ENCODE measurements at places on chromosomes 5 and 9. TPM values are rescaled to one million over a fixed set of nuclear protein-coding genes. Genes with fewer than 3 reads are reported as not detected.

The ZBTB26 gene
- total RNA-seq: 11.2 TPM

The TAF11L10 gene
- total RNA-seq: not detected

The EPB41L4B gene
- not detected for total RNA-seq

DNA sequence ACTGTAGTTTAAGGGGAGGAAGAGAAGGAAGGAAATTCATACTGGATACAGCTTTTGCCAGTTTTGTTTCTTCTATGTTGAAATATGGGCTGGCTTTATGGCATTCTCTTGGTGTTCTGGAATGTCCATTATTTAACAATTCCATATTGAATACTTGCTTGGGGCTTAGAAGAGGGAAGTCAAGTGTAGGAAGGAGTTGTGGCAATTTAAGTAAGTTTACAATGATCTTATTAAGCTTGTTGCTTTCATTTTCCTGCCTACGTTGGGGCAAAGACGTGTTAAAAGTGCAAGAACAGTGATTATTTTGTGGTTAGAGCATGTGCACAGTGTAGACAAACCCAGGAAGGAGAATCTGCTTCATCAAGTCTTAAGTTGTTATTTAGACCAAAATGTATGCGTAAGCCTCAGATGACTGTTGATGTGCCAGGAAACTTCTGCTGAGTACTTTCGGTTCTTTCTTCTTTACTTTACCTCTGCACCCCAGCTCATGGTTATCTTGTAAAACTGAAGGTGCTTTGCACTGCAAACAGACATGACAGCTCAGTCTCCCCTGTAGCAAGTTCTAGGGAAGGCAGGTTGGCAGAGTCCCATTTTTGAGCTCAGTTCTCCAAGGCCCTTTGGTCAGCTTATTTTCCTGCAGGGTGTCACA, 75.8 kb downstream of the F2RL2 start:
- peaks cover 11% of the 10 kb centered on the region for H3K36me3 ChIP-seq

- H3K4me3 ChIP-seq: no peak overlapping the region
- H3K4me1 ChIP-seq: peaks cover 10% of the 10 kb centered on the region
- DNase-seq: no peak
- no peak overlapping the region for H3K27ac ChIP-seq
These were observed 16.0 kb downstream of the LYRM7 start for GRCh38 chr5:131186561-131187256.

DNA sequence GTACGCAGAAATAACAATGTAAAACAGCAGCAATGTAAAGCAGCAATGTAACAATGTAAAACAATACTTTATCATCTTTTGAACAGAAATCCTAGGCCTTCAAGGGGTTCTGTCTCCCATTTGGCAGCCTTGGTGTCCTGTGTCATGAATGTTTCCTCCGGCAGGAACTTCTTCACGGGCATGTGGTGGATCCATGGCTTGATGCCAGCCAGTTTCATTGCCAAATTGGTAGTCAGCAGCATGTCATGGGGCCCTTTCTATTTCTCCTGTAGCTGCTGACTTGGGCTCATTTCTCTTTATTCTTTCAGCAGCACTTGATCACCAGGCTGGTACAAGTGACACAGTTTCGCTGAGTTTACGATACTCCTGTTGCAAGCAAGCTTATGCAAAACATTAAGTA, 275.3 kb downstream of the HTR1A start:
- H3K4me3 ChIP-seq: no peak overlapping the region
- H3K27me3 ChIP-seq: no peaks in the 10 kb centered on the region
- no peak for DNase-seq
- no peaks in the 10 kb centered on the region for H3K36me3 ChIP-seq
- H3K4me1 ChIP-seq: no peaks in the 10 kb centered on the region

DNA sequence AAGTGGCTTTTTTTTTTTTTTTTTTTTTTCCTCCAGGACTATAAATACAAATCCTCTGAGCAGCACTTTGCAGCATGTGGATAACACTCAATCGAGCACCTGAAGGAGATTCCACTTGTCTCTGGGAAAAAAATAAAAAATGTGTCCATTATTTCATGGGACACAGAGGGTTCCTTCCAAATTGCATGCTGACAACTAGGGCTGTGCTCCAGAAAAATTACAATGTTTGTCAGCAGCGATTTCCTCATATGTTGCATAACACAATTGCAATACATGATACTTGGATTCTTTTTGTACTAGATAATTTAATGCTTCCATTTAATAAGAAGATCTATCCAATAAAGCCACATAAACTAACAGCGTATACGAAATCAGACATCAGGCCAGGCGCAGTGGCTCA, 84.4 kb downstream of the CDH18 start:
- DNase-seq: no peak
- no peak overlapping the region for H3K27ac ChIP-seq
- no peak overlapping the region for H3K4me3 ChIP-seq

DNA sequence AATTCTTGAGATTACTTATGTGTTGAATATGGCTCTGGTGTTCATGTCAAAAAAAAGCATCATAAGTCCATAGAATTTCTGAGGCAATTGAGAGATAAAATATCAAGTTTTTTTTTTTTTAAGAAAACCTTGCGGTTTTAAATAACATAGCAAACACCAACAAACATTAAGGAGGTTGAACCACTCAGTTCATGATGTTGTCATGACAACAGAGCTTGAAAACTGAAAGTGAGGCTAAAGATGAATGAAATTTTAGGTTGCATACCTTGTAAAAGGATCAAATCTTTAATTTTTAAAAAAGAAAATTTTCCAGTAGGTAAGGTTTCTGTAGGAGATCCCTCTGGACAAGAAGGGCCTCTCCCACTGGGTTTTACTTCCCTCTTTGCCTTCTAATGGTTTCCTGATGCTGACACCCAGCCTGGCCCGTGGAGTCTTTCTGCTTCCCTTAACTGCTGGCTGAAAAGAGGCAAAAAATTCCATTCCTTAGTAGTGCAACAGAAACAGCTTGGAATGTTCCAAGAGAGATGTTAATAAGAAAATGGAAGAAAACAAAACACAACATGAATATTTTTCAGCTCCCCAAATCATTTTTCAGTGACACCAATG, 60.0 kb upstream of the FER start:
- H3K36me3 ChIP-seq: no peaks in the 10 kb centered on the region
- no peaks in the 10 kb centered on the region for H3K4me1 ChIP-seq
- DNase-seq: no peak
- H3K27me3 ChIP-seq: peaks cover 2% of the 10 kb centered on the region

- H3K27ac ChIP-seq: no peak overlapping the region
- no peak for DNase-seq
- no peak overlapping the region for H3K4me3 ChIP-seq
These were observed 53.0 kb downstream of the SLC1A3 start for GRCh38 chr5:36659411-36659810.

GRCh38 chr5:53965459-53965858, 344.9 kb downstream of the ARL15 start:
- H3K36me3 ChIP-seq: peaks cover 1% of the 10 kb centered on the region
- DNase-seq: no peak
- H3K4me1 ChIP-seq: no peaks in the 10 kb centered on the region
- no peak overlapping the region for H3K27ac ChIP-seq
- no peak overlapping the region for H3K4me3 ChIP-seq
- no peaks in the 10 kb centered on the region for H3K27me3 ChIP-seq

- H3K4me1 ChIP-seq: no peaks in the 10 kb centered on the region
- DNase-seq: no peak
- H3K36me3 ChIP-seq: no peaks in the 10 kb centered on the region
- H3K27ac ChIP-seq: no peak overlapping the region
- no peaks in the 10 kb centered on the region for H3K27me3 ChIP-seq
These were observed 208.3 kb downstream of the ATP10B start for GRCh38 chr5:160643616-160644240.

GRCh38 chr9:121026260-121026691, 23.8 kb downstream of the C5 start:
- H3K4me3 ChIP-seq: no peak overlapping the region
- no peak for DNase-seq
- H3K27me3 ChIP-seq: peaks cover 3% of the 10 kb centered on the region
- no peak overlapping the region for H3K27ac ChIP-seq

DNA sequence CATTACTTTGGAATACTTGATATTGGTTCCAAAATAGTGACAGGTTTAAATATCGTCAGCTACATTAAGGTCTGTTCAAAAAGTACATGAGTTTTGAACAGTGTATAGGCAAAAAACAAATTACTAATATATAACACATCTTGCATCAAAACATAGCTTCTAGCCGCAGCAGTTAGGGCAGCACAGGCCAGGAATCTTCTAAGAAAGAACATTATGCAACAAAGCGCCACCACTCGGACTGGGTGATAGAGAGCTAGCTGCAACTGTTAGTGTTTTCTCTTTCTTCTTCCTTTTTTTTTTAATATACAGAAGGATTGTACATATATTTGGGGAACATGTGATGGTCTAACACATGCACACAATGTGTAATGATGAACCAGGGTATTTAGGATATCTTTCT, 504.5 kb downstream of the NR2F1-AS1 start:
- no peak overlapping the region for H3K4me3 ChIP-seq
- no peaks in the 10 kb centered on the region for H3K4me1 ChIP-seq
- no peaks in the 10 kb centered on the region for H3K36me3 ChIP-seq
- DNase-seq: no peak
- no peak overlapping the region for H3K27ac ChIP-seq

- no peaks in the 10 kb centered on the region for H3K27me3 ChIP-seq
- H3K27ac ChIP-seq: no peak overlapping the region
- H3K4me1 ChIP-seq: no peaks in the 10 kb centered on the region
- no peak for DNase-seq
- H3K36me3 ChIP-seq: peaks cover 2% of the 10 kb centered on the region
These were observed 44.8 kb downstream of the PHF2 start for GRCh38 chr9:93620881-93621820.

GRCh38 chr5:140642718-140643117, 3.5 kb downstream of the TMCO6 start:
- peaks cover 37% of the 10 kb centered on the region for H3K4me1 ChIP-seq
- peaks cover 3% of the 10 kb centered on the region for H3K27me3 ChIP-seq
- peaks cover 12% of the 10 kb centered on the region for H3K36me3 ChIP-seq
- DNase-seq: no peak
- no peak overlapping the region for H3K27ac ChIP-seq

DNA sequence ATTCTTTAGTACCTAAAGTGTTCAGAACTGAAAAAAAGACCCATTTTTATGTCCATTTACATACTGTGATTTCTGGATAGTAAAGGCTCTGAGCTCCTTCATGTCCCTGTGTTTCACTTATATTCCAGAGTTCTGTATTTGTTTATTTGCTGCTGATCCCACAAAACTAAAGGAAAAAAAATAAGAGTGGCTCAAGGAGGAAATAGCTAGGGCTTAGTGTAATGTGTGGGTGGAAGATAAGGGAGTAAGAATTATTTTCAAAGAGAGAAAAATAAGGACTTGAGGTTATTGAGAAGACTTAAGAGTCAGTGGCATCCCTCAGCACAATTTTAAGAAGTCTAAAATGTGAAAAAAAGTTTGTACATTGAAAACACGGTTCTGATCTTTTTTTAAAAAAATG, 46.0 kb downstream of the ENTREP1 start:
- no peak overlapping the region for H3K27ac ChIP-seq
- no peak for DNase-seq
- H3K36me3 ChIP-seq: no peaks in the 10 kb centered on the region
- no peaks in the 10 kb centered on the region for H3K4me1 ChIP-seq
- H3K4me3 ChIP-seq: no peak overlapping the region

DNA sequence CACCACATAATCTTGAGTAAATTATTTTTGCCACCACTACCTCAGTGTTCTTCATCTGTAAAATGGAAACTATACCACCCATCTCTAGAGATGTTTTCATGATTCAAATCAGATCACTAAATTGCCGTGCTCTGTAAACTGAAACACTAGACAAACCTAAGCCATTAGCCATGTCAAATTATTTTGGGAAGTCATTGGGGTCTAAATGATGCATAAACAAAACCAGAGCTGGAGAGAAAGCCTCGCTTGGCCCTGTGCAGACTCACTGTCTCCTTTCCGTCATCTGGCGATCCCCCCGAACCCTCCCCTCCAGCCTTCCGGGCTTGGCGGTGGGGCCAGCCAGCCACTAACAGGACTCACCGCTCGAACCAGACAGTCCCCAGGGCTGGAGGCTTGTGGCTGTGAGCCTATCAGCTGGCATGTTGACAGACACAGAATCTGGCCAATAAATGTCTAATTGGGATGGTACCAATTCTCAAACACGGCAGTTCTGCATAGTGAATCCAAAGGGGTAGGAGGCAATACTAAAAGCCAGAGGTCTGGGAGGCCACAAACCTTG, 256.5 kb downstream of the SEC61B start:
- H3K27me3 ChIP-seq: peaks cover 22% of the 10 kb centered on the region
- no peaks in the 10 kb centered on the region for H3K36me3 ChIP-seq
- no peak overlapping the region for H3K4me3 ChIP-seq
- H3K4me1 ChIP-seq: no peaks in the 10 kb centered on the region
- H3K27ac ChIP-seq: no peak overlapping the region
- DNase-seq: no peak

GRCh38 chr9:78311886-78312524, 15.1 kb downstream of the PSAT1 start:
- peaks cover 6% of the 10 kb centered on the region for H3K4me1 ChIP-seq
- H3K27me3 ChIP-seq: no peaks in the 10 kb centered on the region
